ENCODE measurements at places on chromosomes 5 and 9. TPM values are rescaled to one million over a fixed set of nuclear protein-coding genes. Genes with fewer than 3 reads are reported as not detected.

The ATP10B gene
- not detected for total RNA-seq

The FOXD4L6 gene
- total RNA-seq, result not detected

The ZNF608 gene
- 14.0 TPM for total RNA-seq

The SCGB3A1 gene
- total RNA-seq, result not detected

The HRCT1 gene
- total RNA-seq, result 4.7 TPM

The MARCHF11 gene
- total RNA-seq, result not detected

The TICAM2 gene
- 19.7 TPM for total RNA-seq

All from articular chondrocyte of knee joint (primary cell).